HepG2 (cell line): ENCODE measurements at places on chromosomes 3 and 15. TPM values are rescaled to one million over a fixed set of nuclear protein-coding genes. Genes with fewer than 3 reads are reported as not detected.

- no peak overlapping the region for H3K27ac ChIP-seq
- H3K4me1 ChIP-seq = peaks cover 31% of the 10 kb centered on the region
- H3K27me3 ChIP-seq = no peaks in the 10 kb centered on the region
Observed at GRCh38 chr3:171039674-171040073, 13.2 kb upstream of the SLC2A2 start.

DNA sequence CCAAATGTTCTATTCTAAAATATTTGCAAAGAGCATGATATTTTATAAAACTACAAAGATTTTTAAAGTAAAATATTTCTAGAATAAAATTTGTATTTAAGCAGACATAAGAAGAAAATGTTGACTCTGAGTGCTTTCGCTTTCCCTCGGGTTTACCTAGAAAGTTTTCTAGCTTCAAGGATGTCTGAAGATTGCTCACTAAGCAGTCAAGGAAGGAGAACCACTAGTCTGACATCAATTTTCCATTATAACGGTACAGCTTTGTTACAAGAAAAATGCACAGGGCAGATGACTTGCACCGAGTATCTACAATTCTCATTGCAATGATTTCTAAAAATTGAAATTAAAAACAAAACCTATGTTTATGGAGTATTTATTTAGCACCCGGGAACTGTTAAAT lies 14.2 kb downstream of the GPR15 start:
- H3K4me3 ChIP-seq = no peak overlapping the region
- H3K4me1 ChIP-seq = peaks cover 6% of the 10 kb centered on the region; the same call in 1 of the 2 replicates
- H3K36me3 ChIP-seq = no peaks in the 10 kb centered on the region
- no peaks in the 10 kb centered on the region for H3K27me3 ChIP-seq
- DNase-seq = no peak
- no peak overlapping the region for H3K27ac ChIP-seq

DNA sequence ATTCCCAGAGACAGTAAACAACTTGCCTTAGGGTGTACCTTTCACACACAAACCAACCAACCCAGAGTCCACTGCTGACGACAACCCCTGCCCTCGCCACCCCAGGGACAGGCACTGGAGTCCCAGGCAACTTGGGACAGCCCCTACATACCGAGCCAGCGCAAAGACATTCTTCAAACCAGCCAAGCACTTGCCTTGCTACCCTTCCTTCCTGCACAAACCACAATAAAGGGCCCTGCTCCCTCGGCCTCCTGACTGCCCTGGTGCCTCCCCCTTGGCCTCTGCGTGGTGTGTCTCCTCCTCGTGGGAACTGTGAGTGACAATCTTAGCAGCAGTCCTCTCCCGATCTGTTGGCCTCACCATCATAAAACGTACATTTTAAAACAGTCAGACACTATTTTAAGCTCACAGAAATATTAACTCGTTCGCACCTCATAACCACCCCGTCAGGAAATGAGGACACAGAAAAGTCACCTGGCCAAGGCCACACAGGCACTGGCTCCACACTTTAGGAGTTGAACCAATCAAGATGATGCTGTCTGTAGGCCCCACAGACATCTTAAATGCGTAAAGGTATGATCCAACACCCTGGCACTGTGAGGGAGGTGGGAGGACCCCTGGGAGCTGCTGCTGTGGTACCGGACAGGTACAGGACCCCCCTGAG lies 113.8 kb downstream of the ADCY5 start:
- no peak overlapping the region for H3K4me3 ChIP-seq
- no peaks in the 10 kb centered on the region; the same call in 1 of the 2 replicates for H3K27me3 ChIP-seq
- H3K27ac ChIP-seq = no peak overlapping the region
- peaks cover 8% of the 10 kb centered on the region; the same call in 1 of the 2 replicates for H3K4me1 ChIP-seq
- DNase-seq = no peak
- no peaks in the 10 kb centered on the region for H3K36me3 ChIP-seq

GRCh38 chr15:47890397-47891150 lies 173.3 kb downstream of the SEMA6D start:
- H3K27me3 ChIP-seq = no peaks in the 10 kb centered on the region
- DNase-seq = no peak
- no peak overlapping the region for H3K4me3 ChIP-seq

- no peak for DNase-seq
- no peak overlapping the region for H3K4me3 ChIP-seq
- H3K27ac ChIP-seq = no peak overlapping the region
Observed at GRCh38 chr3:100782348-100782747, 73.1 kb downstream of the TFG start.

- no peak overlapping the region for H3K4me3 ChIP-seq
- H3K4me1 ChIP-seq = no peaks in the 10 kb centered on the region
- H3K36me3 ChIP-seq = no peaks in the 10 kb centered on the region
- no peak for DNase-seq
- no peak overlapping the region for H3K27ac ChIP-seq
- no peaks in the 10 kb centered on the region for H3K27me3 ChIP-seq
Observed at GRCh38 chr3:115418583-115418982, 204.7 kb upstream of the GAP43 start.

DNA sequence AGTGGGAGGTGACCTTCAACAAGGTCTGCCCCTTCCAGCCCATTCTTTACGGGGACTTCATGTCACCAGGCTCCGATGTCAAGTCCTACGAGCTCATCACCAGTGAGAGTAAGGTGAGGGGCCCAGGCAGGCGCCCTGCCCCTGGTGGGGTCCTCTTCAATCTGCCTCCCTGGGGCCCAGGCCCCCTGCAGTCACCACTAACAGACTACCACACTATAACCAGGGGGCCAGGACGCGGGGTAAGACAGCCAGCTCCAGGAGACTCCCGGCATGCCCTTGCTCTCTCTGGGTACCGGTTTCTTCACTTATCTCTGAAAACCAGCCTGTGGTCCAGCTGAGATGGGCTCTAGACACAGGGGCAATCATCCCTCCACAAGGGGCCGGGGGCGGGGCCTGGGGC lies 63.9 kb downstream of the DNAH1 start:
- no peak for DNase-seq
- no peak overlapping the region for H3K4me3 ChIP-seq
- peaks cover 4% of the 10 kb centered on the region for H3K27me3 ChIP-seq
- no peaks in the 10 kb centered on the region for H3K36me3 ChIP-seq
- H3K4me1 ChIP-seq = peaks cover 9% of the 10 kb centered on the region

DNA sequence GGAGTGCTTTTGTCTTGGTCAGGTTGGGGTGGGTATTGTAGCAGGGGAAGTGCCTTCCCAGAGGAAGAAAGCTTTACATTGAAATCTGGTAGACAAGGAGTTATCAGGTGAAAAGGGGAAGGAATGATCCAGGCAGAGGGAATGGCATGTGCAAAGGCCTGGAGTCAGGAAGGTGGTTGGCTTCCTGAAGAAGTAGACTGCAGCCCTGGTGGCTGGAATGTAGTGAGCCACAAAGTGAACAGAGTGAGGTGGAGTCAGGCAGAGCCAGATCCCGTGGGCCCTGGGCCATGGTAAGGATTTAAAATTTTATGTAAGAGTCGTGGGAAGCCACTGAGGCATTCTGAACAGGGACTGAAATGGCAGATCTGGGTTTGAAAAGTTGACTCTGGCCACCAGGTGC lies 58.3 kb downstream of the RAB11A start:
- no peak overlapping the region for H3K4me3 ChIP-seq
- H3K27ac ChIP-seq = no peak overlapping the region
- no peaks in the 10 kb centered on the region for H3K4me1 ChIP-seq

GRCh38 chr3:50340448-50341329 lies at the start of gene RASSF1:
TSS of gene RASSF1 (minus strand) at chr3:50340836. CDS start at chr3:50340805, 31 bp downstream.
- H3K36me3 ChIP-seq = no peaks in the 10 kb centered on the region
- peaks cover 57% of the 10 kb centered on the region for H3K4me1 ChIP-seq

DNA sequence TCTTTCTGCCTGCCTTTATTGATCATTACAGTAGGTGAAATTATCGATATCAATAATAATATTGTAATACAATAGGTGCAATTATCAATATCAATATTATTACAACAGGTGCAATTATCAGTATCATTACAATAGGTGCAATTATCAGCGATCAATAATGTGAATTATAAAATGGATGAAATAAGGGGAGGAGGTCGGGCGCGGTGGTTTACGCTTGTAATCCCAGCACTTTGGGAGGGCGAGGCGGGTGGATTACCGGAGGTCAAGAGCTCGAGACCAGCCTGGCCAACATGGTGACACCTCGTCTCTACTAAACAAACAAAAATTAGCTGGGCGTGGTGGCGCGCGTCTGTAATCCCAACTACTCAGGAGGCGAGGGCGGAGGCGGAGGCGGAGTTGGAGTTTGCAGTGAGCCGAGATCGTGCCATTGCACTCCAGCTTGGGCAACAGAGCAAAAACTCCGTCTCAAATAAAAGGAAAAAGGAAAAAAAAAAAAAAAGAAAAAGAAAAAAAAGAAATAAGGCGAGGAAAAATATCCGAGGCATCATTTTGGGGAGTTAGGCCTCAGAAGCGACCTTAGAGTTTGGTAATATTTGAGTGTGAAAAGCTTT lies 611 bp upstream of the BNIP2 start:
- peak overlapping the region; percentile 98 for H3K4me3 ChIP-seq
- peak overlapping the region; percentile 98 for H3K27ac ChIP-seq
- peaks cover 48% of the 10 kb centered on the region for H3K4me1 ChIP-seq
- H3K27me3 ChIP-seq = no peaks in the 10 kb centered on the region; the same call in 2 of the 3 replicates
- peak; percentile 57 for DNase-seq
- H3K36me3 ChIP-seq = peaks cover 2% of the 10 kb centered on the region

GRCh38 chr3:63228677-63229076 lies 49.4 kb upstream of the SYNPR start:
- no peaks in the 10 kb centered on the region for H3K27me3 ChIP-seq
- H3K4me1 ChIP-seq = no peaks in the 10 kb centered on the region
- no peak overlapping the region for H3K27ac ChIP-seq
- H3K4me3 ChIP-seq = no peak overlapping the region

GRCh38 chr15:87576486-87577176 lies 679.9 kb downstream of the NTRK3 start:
- H3K27me3 ChIP-seq = no peaks in the 10 kb centered on the region
- no peak for DNase-seq
- H3K4me1 ChIP-seq = no peaks in the 10 kb centered on the region
- H3K36me3 ChIP-seq = no peaks in the 10 kb centered on the region

- peak; percentile 36 for DNase-seq
- H3K4me3 ChIP-seq = no peak overlapping the region
- H3K27ac ChIP-seq = no peak overlapping the region
- H3K27me3 ChIP-seq = 0 out of 3 replicates have a peak, but pooled peaks cover 4% of the 10 kb centered on the region
Observed at GRCh38 chr3:27667751-27668150, 54.4 kb downstream of the EOMES start.

The TLR9 gene
- not detected in 2 replicates for total RNA-seq

The B3GNT5 gene
- not detected in 2 replicates for total RNA-seq

The NMNAT3 gene
- total RNA-seq = 6.1 TPM in 2 replicates

The ATP1B3 gene
- 61.6 and 84.3 TPM in 2 replicates for total RNA-seq

The CFAP100 gene
- total RNA-seq = 0.36 TPM in 1 of 2 replicates, not detected in the other

The MCF2L2 gene
- total RNA-seq = not detected in 2 replicates

The CCDC39 gene
- not detected in 2 replicates for total RNA-seq
